ENCODE measurements at places on chromosomes 1 and 21.

- DNase-seq: no peak
These were observed 4.5 kb upstream of the NOS1AP start for GRCh38 chr1:162065016-162065415.

GRCh38 chr1:85544689-85545215, 35.8 kb upstream of the CCN1 start:
- DNase-seq: no peak

- no peak for DNase-seq
These were observed 294.4 kb downstream of the SDCCAG8 start for GRCh38 chr1:243550276-243550675.

DNA sequence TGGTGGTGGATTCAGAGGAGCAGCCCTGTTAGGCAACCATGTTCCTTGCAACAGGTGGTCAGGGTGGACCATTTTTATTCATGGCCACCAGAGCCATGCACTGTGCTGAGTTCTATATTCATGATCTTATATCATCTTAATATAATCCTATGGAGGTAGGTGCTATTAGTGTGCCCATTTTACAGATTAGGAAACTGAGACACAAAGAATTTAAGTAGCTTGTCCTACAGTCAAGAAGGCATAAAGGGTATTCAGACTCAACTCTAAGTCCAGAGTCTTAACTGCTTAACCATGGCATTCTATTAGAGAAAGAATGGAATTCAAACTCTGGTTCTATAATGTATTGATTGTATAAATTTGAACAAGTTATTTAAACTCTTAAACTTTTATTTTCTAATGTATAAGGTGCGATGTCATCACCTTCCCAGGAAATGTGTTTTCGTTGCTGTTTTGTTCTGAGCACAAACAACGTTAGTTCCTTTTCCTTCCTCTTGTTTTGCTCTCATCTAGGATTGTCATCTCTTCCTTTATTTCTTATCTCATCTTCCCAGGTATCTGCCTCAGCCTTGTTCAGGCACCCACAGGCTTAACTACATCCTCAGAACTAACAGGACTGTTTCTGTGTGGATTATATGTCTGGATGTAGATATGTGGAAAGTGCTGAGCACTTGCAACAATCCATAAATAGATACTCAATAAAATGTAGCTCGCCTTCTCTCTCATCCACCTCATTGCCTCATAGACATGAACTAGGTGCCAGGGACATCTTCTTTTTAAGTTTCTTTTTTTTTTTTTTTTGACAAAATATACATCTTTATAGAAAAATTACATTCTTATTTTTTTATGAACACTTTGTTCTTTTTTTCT, 207.1 kb downstream of the NFIA start:
- no peak for DNase-seq

All from esophagus squamous epithelium (tissue), 5 donors.